NK-92 treated with Interleukin-12 subunit alpha and Interleukin-12 subunit beta, amount 100 ng/mL, for 24 hours (cell line): ENCODE measurements at places on chromosomes 13 and 19.

GRCh38 chr19:58557221-58558065 lies 968 bp downstream of the UBE2M start:
- DNase-seq = no peak

- no peak for DNase-seq
Observed at GRCh38 chr19:33998302-33998701, 174.0 kb upstream of the LSM14A start.

DNA sequence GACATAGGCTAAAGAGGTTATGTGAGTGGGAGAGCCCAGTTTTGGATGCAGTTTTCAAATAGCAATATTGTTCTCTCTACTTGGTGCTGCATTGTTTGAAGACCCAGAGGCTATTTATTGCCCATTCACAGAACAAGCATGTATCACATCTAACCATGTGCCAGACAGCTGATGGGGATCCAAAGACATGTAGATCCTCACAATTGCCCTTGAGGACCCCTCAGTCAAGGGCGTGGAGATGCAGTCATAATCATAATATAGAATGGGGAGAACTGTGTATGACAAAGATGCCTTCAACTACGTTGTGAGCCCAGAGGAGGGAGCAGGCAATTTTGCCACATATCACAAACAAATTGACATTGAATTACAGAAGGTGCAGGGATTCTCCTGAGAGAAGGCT lies 70.5 kb downstream of the NHLRC3 start:
- no peak for DNase-seq

GRCh38 chr19:46481223-46481848 lies 10.0 kb upstream of the PNMA8A start:
- DNase-seq = no peak

GRCh38 chr13:41788552-41788951 lies 172.4 kb downstream of the VWA8 start:
- DNase-seq = no peak

GRCh38 chr19:1041272-1041834 lies 1.4 kb downstream of the ABCA7 start:
- no peak for DNase-seq

GRCh38 chr19:40320558-40320935 lies 27.6 kb downstream of the C19orf47 start:
- DNase-seq = no peak

- no peak for DNase-seq
Observed at GRCh38 chr13:77417897-77418296, 91.0 kb upstream of the MYCBP2 start.

DNA sequence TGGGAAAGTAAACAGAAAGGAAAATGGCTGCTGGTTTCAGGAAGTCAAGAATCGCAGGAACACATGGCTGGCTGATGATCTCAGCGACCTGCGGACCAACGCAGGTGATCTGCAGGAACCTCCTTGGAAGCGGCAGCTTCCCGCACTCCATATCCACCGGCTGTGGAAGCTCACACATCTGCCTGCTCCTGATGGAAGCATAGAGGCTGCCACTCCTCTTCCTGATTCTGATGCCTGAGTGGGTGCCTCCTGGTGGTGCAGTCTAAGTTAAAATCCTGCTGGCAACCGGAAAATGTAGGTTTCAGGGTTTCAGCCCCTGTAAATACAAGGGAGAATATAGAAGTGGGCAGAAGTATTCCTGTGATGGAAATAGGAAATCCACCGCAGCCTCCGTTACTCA lies 75.5 kb downstream of the TNFSF13B start:
- no peak for DNase-seq

- no peak for DNase-seq
Observed at GRCh38 chr19:41584931-41585330, 9.0 kb downstream of the CEACAM21 start.

DNA sequence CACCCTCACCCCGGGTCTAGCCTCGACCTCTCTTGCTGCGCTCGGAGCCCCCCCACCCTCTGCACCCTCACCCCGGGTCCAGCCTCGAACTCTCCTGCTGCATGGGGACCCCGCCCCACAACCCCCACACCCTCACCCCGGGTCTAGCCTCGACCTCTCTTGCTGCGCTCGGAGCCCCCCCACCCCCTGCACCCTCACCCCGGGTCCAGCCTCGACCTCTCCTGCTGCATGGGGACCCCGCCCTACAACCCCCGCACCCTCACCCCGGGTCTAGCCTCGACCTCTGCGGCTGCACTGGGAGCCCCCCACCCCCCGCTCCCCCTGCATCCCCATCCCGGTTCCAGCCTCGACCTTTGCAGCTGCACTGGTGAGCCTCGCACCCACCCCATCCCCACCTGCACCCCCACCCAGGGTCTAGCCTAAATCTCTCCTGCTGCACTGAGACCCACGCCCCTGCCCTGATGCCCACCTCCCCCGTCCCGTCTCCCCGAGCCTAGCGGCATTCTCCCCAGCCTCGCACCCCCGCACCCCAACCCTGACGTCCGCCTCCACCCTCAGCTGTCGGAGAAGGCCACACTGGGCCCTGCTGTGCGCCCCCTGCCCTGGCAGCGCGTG lies 1.8 kb downstream of the CFD start:
- no peak for DNase-seq
